Iris pigment epithelial cell (primary cell): ENCODE measurements at places on chromosomes 13 and 19.

DNA sequence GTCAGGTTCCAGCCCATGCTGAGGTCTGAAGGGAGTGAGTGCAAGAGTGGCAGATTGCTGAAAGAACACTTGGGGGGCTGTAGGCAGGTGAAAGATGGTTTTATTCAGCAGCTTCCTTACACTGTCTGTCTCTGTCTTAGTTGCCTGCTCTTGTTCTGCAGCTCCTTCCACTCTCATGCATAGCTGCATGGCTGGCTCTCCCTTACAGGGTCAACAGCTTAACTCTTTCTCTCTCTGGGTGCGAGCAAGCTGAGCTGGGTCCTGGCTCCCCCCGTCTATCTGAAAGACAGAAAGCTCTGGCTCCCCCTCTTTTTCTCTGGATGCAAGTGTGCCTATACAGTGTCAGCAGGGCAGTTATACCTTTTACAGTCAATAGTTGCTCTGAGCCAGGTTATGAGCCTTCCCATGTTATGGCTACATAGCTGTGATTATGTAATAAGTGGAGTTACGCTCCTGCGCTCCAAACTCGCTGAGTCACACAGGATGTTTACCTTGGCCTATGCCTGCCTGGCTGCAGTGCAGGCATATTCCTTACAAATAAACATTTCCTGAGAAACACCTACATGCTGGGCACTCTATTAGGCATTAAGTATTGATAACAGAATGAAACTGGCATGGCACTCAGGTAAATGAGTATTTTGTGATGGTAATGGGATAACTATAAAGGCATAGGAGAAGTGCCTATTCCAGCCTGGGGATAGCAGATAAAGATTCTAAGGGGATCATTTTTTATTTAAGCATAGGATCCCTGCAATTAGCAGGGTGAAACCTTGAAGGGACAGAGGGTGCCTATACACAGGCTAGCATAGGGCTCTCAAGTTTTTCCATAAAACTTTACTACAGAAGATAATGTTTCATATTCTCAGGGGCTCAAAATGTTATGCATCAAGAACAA is 826.9 kb upstream of the PCDH9 start:
- DNase-seq: peak; percentile 92

- no peak for DNase-seq
Observed at GRCh38 chr13:60229708-60230272, 66.1 kb upstream of the DIAPH3 start.

GRCh38 chr13:31090096-31090495 is 71.6 kb downstream of the HSPH1 start:
- no peak for DNase-seq

GRCh38 chr19:34475026-34475974 is 6.3 kb upstream of the WTIP start:
- peak; percentile 89 for DNase-seq

DNA sequence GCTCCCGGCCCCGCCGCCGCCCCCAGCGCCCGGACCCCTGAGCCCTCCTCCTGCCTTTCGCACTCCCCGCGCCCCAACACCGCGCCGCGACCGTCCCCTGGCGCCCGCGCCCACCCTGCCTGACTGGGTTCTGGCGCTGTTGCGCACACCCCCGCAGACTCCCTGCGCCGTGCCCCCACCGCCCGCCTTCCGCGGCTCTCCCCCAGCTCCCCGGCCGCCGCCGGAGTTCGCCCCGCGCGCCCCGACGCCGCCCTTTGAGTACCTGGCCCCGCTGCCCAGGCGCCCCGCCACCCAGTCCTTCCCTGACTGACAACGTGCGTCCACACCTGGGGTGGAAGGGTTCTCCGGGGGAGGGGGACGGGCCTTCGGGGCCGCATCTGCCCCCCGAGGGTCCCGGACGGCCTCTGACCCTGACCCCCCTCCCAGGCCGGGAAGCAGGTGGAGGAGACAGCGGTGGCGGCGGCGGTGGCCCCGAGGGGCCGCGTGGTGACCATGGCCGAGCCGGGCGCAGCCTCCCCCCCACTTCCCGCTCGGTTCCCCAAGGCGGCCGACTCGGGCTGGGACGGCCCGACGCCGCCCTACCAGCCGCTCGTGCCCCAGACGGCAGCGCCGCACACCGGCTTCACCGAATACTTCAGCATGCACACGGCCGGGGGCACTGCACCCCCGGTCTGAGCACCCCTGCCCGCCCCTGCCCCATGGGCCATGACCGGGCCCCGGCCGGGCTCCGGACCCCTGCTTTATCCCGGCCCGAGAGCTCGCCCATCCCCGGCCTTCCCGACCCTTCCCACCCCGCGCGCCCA is 1.4 kb upstream of the MEGF8 start:
- DNase-seq: no peak

GRCh38 chr19:38274739-38275138 is 10.4 kb downstream of the SPINT2 start:
- DNase-seq: no peak

DNA sequence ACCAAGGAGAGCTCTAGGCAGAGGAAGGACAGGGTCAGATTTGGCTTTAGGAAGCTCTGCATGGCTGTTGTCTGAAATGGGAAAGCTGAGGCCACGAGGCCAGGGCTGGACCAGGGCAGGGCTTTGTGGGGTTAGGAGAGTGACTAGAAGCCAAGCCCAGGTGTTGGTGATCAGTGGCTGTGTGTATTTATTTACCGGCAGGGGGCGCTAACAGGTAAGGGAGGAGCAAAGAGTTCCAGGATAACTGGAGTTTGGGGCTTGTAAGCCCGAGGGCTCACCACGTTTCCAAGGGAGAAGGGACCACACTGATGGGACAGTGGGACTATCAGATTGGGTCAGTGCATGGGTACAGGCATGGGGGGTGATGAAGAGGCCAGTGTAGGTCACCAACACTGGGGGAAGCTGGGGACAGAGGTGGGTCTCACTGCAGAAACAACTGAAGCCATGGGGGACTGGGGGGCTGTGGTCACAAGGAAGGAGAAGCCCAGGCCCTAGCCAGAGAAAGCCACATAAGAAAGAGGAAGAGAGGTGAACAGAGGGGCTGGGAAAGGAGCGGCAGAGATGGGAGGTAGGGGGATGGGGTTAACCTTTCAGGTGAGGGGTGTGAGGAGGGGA is 3.9 kb downstream of the TMEM147 start:
- peak; percentile 59 for DNase-seq

DNA sequence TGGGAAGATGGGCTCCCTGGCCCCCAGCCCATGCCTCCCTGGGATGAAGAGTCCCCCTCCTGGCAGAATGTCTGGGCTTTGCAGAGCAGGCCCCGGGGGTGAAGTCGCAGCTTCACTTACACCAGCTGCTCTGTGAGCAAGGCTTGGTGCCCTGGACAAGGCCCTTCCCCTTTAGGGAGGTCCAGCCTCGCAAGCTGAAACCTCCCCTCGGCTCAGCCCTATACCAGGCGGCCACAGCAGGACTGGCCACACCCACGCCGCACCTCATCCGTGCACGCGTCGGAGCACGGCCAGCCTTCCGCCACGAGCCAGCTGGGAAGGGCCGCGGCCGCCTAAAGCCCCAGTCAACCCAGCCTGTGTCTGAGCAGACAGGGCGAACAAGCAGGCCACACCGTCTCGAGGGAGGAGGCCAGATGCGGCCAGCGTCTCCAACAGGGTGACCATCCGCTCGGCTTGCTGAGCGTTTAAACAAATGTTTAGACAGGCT is 83.2 kb upstream of the MCF2L start:
- DNase-seq: peak; percentile 92

- no peak for DNase-seq
Observed at GRCh38 chr13:85461621-85462020, 337.6 kb downstream of the SLITRK6 start.

DNA sequence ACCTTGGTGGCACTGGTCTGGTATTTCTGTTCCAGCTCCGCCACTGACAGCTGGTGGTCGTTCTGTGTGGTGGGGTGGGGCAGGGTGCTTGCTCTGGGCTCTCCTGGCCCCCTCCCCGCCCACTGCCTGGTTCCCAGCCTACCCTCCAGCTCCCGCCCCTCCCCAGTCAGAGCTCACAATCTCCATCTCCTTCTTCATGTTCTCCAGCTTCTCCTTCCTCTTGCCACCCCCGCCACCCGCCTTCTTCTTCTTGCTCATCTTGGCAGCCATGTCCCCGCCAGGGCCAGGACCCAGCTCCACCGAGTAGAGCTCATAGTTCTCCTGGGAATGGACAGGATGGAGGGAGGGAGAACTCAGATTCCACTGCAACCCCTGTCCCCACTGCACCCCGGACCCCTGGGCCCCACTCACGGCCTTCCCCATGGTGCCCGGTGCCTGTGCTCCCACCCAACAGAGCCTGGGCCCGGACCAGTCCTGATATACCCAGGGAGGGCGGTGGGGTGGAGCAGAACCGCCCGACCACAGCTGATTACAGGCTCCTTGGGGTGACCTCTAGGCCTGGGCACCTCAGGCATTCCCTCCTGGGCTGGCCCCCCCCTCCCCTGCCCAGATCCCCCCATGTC is at the start of gene ATP4A:
ATP4A (minus strand) TSS at position 452 of the 623 bp plus-strand sequence; CDS start at position 423, 29 bp downstream.
- DNase-seq: no peak

DNA sequence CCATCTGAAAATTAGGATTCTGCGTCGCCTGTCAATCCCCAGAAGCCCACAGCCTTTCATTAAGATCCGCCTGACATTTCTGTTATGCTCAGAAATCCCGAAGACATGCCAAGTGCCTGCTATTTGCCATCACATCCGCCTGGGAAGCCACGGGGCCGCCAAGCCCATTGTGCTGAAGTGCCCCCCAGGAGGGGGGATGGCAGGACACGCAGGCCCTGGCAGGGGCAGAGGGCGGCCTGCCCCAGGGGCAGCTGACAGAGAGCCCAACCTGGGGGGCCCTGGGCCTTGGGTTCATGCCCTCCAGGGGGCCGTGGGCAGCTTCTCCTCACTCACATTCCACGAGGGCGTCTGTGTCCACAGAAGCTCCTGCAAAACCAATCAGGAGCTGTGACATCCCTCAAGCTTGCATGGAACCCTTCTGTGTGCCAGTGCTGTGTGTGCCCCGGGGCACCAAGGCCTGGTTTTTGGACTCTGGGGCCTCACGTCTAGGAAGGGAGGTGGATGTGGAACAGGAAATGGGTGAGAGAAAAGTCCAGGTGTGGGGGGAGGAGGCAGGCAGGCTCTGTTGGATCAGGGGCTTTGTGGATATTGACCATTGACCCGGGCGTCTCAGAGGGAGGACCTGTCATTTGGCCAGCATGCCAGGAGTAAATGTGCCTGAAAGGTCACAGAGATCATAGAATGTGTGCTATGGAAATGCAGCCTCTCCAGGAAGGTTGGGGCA is 122.9 kb downstream of the URI1 start:
- DNase-seq: no peak

DNA sequence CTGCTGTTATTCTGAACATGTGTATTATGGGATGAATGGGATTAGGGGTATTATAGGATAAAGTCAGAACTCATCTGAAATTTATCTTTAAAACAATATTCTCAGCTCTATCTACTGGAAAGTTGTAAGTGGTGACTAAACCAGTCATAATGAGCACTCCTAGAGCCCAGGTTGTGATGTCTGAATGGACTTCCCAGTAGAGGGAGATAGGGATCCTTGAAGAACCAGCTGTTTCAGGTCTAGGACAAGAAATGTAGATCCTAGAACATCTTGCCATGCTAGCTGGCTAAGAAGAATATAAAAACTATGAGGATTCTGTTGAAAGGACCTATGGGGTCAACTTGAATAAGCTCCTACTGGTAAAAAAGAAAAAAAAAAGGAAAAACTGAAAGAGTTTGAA is 310.8 kb downstream of the SLC7A1 start:
- DNase-seq: no peak

- DNase-seq: no peak
Observed at GRCh38 chr13:112704308-112705145, 14.7 kb downstream of the ATP11A start.
